ENCODE measurements at places on chromosomes 4 and X.

- DNase-seq: no peak
Observed at GRCh38 chr4:90486346-90486745, 359.2 kb downstream of the CCSER1 start.

GRCh38 chrX:70322784-70323183, 32.9 kb downstream of the KIF4A start:
- DNase-seq: no peak

- DNase-seq: no peak
Observed at GRCh38 chrX:153459986-153460385, 10.4 kb downstream of the HAUS7 start.

GRCh38 chr4:75513526-75514130, 575 bp downstream of the RCHY1 start:
- DNase-seq: no peak

DNA sequence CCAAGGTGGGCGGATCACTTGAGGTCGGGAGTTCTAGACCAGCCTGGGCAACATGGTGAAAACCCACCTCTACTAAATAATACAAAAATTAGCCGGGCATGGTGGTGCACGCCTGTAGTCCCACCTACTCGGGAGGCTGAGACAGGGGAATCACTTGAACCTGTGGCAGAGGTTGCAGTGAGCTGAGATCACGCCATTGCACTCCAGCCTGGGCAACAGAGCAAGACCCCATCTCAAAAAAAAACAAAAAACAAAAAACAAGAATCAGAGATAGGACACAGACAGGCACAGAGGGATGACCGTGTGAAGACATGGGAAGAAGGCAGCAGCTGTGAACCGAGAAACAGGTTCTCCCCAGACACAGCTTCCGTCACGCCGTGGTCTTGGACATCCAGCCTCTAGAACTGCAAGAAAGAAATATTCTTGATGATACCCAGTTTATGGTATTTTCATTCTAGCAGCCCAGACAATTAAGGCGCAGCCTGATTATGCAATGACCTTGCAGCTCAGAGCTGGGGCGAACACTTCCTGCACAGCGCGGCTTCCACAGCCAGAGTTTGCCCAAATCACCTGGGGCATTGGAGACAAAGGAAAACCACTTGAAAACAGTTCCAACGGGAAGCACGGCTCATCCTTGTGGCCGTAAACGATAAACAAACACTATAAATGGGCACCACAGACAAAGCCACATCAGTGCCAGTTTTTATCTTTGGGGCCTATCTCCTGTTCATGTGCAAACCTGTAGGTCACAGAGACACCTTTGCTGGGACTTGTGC, 4.2 kb upstream of the ARSD start:
- DNase-seq: no peak

GRCh38 chr4:160709546-160709945, 1454.3 kb downstream of the FSTL5 start:
- DNase-seq: no peak

DNA sequence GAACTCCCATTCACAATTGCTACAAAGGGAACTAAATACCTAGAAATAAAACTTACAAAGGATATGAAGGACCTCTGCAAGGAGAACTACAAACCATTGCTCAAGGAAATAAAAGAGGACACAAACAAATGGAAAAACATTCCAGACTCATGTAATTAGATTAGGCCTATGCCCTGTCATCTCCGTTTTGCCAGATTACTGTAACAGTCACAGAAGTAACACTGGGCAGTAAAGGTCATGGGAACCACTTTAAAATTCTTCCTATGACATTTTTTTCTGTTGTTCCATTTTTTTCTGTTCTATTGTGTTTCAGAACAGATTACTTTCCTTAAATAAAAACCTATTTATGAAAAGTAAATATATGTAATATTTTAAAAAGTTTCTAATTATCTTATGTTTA, 199.4 kb upstream of the CENPE start:
- no peak for DNase-seq

DNA sequence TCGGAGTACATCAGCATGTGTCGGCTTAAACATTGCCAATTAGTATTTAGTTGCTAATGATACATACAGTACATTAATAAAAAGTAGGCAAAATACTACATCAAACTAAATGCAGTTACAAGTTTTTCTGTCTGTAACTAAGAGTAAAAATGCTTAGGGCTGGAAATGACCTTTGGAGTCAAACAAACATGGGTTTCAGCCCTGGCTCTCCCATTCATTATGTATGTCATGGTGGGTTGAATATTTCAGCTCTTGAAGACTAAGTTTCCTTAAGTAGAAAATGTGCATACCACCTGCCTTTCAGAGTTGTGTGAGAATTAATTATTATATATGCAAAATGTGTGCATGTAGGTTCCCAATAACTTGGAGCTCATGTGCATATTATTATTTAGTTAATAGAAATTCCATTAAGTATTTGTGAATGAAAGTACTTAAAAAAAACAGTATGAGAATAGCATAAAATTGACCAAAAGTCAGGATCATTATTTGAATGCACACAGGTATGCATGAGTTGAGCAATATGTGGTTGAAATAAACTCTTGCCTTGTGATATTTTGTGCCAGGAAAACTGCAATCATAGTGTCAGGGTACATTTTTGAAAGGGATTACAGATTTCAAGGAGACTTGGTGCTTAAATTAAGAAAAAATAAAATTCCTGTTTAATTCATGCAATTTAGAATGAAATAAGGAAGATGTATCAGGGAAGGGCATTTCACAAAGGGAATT, 2048.7 kb downstream of the PCDH7 start:
- DNase-seq: no peak

GRCh38 chr4:103887191-103887590, 167.4 kb upstream of the TACR3 start:
- no peak for DNase-seq

GRCh38 chrX:72304877-72305276, 837 bp downstream of the CITED1 start:
- DNase-seq: no peak

GRCh38 chrX:153641627-153642026, 5.4 kb upstream of the DUSP9 start:
- DNase-seq: no peak

DNA sequence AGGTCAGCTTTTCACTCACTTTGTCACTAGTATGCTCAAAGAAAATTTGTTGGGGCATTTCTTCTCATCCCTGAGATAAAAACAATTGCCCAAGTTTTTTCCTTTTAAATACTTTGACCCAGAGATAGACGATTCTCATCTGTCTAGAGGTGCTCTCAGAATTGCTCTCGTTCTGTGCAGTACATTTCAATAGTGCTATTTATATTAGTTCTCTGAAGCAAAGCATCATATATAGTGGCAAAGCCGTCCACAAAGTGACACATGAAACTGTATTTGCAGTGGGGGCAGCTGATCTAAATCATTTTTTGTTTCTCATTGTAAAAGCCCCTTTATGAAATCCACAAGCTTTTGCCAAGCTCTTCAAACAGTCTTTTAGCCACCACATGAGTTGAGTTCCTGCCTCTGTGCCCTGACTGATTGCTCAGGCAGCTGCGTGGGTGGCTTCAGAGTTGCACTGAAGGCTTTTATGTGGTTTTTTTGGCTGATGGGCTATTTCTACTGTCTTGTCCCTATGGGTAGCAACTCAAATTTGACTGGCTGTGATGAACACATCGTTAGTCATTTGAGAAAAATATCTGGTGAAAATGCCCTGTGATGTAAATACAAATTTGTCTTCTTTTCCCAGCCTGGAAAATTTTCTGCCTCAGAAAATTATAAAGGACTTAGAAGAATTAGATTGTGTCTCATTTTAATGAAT, 119.1 kb upstream of the OTUD4 start:
- DNase-seq: peak; percentile 15

DNA sequence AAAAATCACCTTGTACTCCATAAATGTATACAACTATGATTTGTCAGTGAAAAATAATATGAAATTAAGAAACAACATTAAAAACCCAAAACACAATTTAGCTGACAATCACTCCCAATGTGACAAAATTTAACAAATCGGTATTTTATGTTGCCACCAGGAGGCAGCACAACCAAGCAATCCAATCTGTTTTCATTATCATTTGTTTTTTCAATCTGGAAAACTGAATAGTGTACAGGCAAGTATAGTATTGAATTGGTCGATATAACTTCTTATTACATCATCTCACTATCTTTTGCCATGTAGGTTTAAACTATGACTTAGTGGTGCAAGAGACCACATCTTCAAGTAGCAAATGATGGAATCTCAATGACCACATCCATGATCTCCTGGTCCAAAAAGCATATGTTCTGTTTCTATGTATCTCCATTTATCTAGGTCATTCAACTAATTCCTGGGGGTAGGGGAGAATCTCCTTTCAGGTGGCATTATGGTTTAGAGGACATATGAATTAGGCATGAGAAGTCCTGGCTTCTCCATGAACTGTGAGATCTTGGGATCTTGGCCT, 112.9 kb upstream of the AGA start:
- no peak for DNase-seq

- no peak for DNase-seq
Observed at GRCh38 chr4:7195141-7195515, 2.8 kb downstream of the SORCS2 start.

GRCh38 chrX:20668550-20668949, 401.8 kb upstream of the RPS6KA3 start:
- DNase-seq: no peak

DNA sequence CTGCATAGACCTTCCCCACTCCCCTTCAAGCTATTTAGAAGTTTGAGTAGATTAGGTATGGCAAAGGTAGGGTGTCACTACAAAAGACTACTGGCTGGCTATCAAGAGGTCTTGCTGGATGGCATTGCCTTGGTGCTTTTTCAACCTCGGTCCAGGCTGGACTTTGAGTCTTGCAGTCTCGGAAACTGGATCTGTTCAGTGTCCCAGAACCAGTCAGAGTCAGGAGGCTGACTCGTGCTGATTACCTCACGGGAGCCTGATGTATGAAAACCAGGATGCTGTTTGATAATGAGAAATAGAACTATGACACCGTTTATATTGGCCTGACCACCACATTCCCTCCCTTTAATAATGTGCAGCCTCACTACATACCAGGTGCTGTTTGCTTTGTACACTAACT, 2.7 kb upstream of the PHKA1 start:
- no peak for DNase-seq

- no peak for DNase-seq
Observed at GRCh38 chrX:154967603-154968002, 54.9 kb downstream of the F8 start.

DNA sequence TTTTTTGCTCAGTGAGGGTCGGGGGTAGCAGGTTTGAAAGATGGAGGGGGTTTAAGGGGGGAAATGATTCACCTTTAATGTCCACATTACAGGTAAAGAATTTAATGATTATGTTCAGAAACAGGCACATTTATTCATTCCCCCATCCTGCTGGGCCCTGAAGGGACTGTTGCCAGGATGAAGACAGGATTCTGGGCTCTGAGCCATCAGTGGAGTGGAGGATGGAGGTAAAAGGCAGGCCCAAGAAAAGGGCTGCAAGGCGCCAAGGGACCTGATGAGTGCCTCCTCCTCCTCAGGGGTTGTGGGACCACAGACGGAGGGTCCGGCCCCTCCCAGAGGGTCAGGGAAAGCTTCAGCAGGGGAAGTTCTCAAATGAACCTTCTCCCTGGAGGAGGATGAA, 40.4 kb upstream of the PROM1 start:
- DNase-seq: no peak

DNA sequence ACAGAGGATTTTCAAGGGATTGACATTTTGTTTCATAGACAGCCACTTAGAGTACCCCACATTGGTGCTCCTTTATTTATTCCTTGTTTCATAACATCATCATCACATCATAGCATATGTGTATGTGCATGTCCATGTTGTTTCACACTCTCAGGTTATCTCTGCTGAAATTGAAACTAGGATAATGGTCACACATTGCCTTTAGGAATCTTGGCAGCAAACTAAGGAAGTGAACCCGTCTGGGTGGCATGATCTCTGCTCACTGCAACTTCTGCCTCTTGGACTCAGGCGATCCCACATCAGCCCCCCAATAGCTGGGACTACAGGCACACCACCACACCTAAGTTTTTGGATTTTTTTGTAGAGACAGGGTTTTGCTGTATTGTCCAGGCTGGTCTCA, 234.2 kb upstream of the ANKRD50 start:
- no peak for DNase-seq

DNA sequence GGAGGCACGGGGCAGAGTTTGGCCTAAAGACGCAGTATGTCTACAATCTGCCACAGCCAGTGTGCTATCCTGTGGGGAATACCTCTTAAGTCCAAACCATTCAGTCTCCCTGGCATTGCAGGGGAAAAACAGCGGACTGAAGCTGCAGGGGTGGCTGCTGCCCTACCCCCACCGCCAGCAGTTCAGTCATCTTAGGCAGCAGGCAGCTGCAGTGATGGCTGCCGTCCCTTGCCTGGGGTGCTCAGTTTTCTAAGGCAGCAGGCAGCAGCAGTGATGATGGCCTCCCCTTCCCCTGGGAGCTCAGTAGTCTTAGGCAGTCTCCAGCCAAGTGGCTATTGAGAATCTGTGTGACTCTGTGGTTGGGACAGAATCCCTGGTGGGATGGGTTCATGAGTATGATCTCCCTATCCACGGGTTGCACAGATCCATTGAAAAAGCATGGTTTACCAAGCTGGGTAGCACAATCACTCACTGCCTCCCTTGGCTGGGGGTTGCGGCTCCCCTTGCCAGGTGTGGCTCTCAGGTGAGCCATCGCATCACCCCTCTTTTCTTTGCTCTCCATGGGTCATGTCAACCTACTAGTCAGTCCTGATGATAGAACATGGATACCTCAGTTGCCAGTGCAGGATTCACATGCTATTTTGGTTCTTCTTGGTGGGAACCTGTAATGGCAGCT, 48.9 kb upstream of the GRID2 start:
- DNase-seq: no peak
